ENCODE measurements at places on chromosomes 1 and 21.

DNA sequence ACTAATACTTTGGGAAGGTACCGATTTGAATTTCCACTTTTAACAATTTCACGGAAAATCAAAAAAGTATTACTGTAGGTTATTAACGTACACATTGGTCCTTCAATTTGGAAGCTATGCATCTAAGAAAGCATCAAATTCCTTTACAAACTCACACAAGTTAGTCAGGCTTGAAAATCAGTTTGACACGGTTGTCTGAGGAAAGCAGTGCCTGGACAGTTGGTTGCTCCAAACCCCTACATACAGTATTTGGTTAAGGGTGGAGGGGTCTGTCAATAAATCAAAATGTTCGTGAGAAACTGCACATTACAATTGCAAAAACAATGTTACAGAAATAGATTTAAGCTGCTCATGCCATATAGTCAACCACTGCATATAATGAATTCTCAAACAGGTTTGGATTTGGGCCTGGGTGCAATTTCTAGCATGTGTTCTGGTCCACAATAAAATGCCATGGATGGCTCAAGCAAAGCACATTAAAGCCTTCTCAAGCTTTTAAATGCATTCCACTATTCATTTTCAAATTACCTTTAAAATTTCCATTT, 19.9 kb upstream of the RBM34 start:
- no peak for DNase-seq

GRCh38 chr1:70485624-70486023, 74.6 kb downstream of the CTH start:
- no peak for DNase-seq

- no peak for DNase-seq
Observed at GRCh38 chr1:9787702-9788101, 36.1 kb downstream of the CLSTN1 start.

DNA sequence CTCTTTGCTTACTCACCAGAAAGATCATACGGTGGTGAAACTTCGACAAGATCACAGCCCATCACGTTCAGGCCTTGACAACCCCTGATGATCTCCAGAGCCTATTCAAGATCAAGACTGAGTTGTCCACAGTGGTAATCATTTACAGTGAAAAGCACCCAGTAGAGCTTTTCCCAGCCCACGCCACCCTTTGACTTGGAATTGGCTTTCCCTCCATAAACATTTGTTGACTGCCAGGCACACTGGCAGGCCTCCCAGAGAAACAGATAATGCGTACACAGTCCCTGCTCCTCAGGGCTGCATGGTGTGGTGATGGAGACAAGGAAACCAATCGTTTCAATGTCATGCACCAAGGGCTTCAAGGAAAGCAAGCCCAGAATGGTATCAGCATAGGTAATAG, 10.1 kb downstream of the AGMAT start:
- no peak for DNase-seq

DNA sequence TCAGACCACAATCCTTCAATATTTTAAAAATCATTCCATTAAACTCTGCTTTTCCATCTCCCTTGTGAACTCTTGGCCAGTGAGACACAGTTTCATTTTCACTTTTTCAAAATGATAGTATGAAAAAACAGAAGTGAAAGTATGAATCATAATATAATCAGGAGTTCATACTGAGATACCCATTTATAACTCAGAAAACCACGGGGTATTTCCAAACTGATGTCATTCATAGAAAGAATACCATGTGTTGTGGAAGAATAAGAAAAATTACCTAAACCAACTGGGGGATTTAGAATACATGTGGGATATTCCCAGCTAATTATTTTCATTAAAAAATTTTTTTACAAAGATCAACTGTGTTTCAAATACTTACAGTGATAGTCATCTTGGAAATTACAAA, 149.9 kb downstream of the MRPL39 start:
- DNase-seq, result no peak
